ENCODE measurements at places on chromosomes 3 and 15. TPM values are rescaled to one million over a fixed set of nuclear protein-coding genes. Genes with fewer than 3 reads are reported as not detected.

The SUSD5 gene
- total RNA-seq, result 1.9 TPM

DNA sequence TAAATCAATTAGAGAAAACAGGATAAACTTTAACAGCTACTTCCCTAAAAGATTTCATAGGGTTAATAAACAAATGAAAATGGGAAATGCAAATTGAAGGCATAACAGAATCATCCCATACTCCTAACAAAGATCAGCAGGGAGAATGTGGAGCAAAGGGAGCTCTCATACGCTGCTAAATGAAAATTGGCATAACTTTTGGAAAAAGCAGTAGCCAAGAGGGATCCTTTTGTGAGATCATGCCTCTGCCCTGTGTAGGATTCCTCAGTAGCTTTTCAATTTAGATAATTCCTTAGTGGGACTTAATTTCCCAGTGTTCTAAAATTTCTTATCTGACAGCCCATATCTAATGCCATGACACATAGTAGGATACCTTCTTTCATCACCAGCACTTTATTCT lies 18.2 kb downstream of the NIPA2 start:
- DNase-seq, result no peak

GRCh38 chr3:14124223-14124614 lies 451 bp downstream of the CHCHD4 start:
- peak; percentile 76 for DNase-seq

GRCh38 chr3:6679510-6679909 lies 181.4 kb upstream of the GRM7 start:
- no peak for DNase-seq

DNA sequence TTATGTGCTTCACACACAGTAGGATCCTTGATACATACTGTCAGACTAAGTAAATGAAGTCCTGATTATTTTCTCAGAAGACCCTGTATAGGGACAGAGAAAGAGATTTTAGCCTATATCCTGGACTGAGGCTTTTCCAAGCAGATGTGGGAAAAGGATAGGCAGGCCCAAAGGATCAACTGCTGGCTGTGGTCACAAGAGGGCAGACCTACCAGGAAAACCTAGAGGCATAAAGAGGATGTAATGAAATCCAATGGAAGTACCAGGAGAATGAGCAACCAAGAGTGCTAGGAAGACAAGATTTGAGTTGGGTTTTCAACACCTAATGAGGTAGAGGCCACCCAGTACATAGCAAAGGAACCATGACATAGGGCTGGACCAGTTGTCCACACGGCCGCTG lies 23.1 kb downstream of the DCLK3 start:
- DNase-seq, result no peak

- no peak for DNase-seq
Observed at GRCh38 chr3:184488577-184488976, 73.0 kb upstream of the EPHB3 start.

GRCh38 chr15:83275412-83275811 lies 9.1 kb downstream of the BNC1 start:
- DNase-seq, result no peak

All from heart left ventricle (tissue), 16 donors.